ENCODE measurements at places on chromosomes 12 and 14.

DNA sequence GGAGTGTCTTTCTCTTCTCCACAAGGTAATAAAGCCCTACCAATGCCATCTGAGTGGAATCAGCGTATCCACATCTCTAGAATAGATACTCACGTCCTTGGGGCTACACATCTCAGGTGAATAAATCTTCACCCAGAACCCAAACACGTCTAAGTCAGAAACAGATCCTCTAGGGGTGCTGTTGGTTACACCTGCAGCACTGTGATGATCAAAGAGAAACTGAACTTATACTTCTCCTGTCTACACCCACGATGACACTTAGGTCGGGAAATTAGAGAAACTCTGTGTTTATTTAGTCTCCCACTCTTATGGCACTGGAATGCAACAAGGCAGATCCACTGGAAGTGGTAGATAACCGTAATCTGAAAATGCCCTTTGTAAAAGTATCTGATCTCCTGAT, 46.2 kb downstream of the WIF1 start:
- DNase-seq: no peak

GRCh38 chr14:104091927-104092771, 6.6 kb downstream of the ASPG start:
- no peak for DNase-seq

- DNase-seq: no peak
Measured at GRCh38 chr14:54589843-54590242, 22.9 kb downstream of the SAMD4A start.

DNA sequence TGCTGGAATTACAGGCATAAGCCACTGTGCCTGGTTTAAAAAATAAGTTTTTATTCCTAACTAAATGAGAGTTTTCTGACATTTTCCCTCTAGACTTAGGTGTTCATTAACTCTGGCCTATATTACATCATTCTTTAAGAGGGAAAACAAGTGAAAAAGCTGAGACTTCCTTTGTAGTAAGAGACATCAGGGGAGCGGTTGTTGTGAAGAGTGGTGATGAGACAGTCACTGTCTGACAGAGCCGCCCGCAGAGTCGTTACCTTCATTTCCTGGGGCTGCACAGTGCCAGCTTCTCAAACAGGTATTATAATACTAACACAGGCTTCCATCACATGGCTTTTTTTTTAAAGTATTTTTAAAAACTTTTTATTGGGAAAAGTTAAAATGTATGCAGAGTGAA, 19.7 kb upstream of the TDRD9 start:
- no peak for DNase-seq

DNA sequence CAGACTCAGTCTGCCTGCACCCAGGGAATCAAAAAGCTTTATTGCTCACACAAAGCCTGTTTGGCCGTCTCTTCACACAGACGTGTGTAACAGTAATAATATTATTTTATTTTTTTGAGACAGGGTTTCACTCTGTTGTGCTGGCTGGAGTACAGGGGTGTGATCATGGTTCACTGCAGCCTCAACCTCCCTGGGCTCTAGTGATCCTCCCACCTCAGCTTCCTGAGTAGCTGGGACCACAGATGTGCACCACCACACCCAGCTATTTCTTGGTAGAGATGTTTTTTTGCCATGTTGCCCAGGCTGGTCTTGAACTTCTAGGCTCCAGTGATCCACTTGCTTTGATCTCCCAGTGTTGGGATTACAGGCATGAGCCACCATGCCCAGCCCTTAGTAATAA, 88.4 kb upstream of the DCD start:
- DNase-seq: no peak

DNA sequence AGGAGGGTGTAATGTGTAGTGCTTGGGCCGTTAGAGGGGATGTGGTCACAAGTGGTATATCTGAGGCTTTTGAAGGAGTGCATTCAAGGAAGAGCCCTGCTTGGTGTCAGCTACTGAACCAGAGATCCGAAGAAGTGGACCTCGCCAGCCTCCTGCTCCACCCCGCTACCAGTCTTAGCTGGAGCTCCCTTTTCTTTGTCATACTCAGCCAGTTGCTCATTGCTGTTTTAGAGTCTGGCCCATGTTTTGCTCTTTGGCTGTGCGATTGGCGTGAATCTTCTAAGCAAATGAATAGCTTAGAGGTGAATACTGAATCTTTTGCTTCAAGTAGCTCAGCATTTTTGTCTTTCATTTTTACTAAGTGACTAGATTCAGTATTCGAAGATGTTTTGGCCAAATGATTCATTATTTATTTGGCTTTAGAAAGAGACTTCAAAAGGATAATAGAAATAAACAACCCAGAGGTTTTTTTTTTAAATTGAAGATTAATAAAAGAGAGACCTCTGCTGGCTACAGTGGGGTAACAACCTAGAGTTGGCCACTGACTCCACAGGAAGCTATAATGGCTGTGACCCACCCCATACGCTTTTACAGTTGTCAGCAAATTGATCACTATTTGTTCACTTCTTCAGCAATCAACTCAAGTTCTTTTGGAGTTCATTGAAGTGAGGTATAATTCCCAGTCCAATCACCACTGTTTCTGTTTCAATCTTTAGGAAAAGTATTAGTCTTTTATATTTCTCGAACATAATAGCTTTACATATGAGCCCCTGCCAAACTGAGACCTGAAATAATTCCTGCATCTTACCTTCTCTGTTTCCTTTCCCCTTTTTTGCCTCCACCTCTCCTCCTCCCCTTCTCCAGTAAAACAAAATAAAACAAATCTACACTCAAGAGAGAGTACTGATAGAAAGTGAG, 19.9 kb downstream of the CDKN1B start:
- peak; percentile 11 for DNase-seq

DNA sequence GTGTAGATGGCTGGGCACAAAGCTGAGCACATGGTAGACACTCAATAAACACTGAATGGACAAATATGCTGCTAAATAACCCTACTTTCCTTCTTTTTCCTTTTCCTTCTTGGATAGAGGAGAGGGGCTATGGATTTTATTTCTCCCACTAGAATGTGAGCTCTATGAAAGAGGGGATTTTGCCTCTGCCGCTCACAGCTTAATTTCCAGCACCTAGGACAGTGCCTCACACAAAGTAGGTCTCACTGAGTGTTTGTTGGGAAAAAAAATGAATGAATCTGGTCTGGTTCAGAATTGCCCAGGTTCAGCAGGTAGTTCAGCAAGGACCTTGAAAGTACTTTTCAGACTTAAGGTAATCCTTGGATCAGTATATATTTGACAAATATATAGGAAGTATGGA, 65.5 kb downstream of the WSCD2 start:
- DNase-seq: no peak

- no peak for DNase-seq
Measured at GRCh38 chr12:43976027-43976426, 140.1 kb downstream of the TMEM117 start.

GRCh38 chr12:91182636-91183455, at the start of gene DCN:
DCN (minus strand) TSS chr12:91182817; CDS start chr12:91178552, 4,265 bp downstream.
- no peak for DNase-seq

GRCh38 chr14:104870368-104871144, 5.5 kb downstream of the CEP170B start:
- DNase-seq: peak; percentile 86

GRCh38 chr12:62758216-62758615, 176.7 kb downstream of the PPM1H start:
- DNase-seq: no peak

DNA sequence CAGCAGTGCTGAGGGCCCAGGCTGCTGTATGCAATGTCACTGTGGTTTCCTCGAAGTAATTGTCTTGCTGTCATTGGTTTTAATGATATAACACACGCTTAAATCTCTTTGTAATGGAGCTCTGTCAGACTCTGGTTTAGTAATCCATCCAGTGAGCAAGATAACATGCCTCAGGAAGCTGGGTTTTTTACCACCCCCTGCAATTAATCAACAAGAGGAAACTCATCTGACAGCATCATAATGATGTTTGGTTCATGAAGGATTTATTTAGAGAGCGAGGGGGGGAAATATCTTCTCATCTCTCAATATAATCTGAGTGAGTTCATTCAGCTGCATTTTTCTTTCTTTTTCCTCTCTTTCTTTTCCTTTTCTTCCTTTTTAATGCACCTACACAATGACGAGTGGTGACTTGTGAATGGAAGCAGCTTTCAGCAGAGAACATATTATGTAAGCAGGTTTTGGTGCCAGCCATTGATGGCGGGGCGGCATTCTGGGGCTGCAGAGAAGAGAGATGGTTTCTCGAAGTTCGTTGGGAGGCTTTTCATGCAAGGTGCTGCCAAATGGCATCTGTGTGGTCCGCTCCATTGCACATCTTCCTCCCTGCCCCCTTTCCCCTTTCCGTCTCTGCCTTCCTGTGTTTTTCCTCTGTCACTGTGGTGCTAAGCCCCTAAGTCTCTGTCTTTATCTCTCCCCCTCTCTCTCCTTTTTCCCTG, 6.7 kb downstream of the RPH3A start:
- DNase-seq: no peak

- peak; percentile 11 for DNase-seq
Measured at GRCh38 chr14:97218691-97219430, 421.7 kb downstream of the VRK1 start.

- peak; percentile 32 for DNase-seq
Measured at GRCh38 chr12:14629832-14630710, 62.4 kb upstream of the PLBD1 start.

GRCh38 chr12:6383572-6384498, at the start of gene LTBR:
LTBR (plus strand) TSS chr12:6384162; CDS start chr12:6384359, 197 bp downstream.
- peak; percentile 88 for DNase-seq

GRCh38 chr12:63965936-63966605, 121.6 kb downstream of the SRGAP1 start:
- no peak for DNase-seq

- DNase-seq: no peak
Measured at GRCh38 chr12:112939761-112940381, 1.6 kb downstream of the OAS3 start.

DNA sequence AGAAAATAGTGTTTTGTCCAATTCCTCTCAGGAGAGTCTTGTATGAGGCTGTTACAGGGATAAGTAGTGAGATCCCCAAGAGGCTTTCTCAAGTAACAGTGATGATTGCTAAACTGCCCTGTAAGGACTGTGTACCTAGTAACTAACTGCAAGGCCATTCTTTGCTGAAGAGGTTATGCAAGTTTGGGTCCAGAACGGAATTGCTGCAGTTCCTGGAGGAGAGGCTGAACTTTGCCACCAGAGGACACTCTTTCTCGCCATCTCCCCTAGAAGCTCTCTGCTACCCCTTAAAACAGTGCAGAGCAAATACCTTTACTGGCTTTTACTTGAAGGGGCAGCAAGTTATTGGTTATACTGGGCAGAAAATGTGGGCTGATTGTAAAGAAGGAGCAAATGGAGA, 180.0 kb downstream of the RBM19 start:
- no peak for DNase-seq

GRCh38 chr12:2648406-2648805, 146.4 kb upstream of the FKBP4 start:
- no peak for DNase-seq

DNA sequence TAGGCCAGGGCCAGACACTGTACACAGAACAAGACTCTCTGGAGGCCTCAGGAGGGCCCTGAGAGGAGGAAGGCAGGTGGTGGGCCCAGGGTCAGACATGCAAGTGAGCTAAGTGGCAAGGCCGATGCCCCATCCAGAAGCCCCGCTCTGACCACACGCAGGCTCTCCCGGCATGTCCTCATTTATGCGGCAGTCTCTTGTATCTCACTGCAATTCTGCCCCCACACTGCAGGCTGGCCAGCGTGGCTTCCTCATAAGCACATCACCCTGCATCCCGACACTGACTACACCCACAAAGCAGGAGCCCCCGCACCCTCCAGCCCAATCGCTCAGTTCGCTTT, 17.5 kb downstream of the SSH1 start:
- no peak for DNase-seq

DNA sequence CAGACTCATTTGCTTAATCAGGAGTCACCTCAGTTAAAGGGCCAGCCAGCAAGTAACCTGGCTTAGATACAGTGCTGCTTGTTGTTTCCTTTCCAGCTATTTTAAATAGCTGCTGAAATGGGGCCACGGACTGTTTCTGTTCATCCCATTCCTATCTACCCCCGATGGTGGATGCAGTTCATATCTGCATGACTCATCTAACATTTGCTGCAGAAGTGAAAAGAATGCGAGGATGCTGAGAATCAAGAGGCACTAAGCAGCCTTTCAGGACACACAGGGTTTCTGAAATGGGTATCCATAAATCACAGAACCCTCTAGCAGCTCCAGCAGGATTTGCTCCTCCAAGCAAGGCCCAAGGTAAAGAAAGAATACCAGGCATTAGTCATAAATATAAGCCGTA, 60.2 kb upstream of the RTRAF start:
- no peak for DNase-seq

- DNase-seq: no peak
Measured at GRCh38 chr14:50600849-50601248, 40.9 kb downstream of the ATL1 start.

DNA sequence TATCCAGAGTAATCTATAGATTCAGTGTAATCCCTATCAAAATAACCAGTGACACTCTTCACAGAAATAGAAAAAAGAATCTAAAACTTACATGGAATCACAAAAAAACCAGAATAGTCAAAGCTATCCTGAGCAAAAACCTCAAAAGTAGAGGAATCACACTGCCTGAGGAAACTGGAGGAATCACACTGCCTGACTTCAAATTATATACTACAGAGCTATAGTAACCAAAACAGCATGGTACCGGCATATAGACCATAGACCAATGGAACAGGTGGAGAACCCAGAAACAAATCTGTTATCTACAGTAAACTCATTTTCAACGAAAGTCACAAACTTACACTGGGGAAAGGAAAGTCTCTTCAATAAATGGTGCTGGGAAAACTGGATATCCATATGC, 244.0 kb downstream of the FUT8 start:
- no peak for DNase-seq

- DNase-seq: no peak
Measured at GRCh38 chr14:22850944-22851764, 14.8 kb downstream of the MMP14 start.

- no peak for DNase-seq
Measured at GRCh38 chr12:15800278-15800677, 11.1 kb upstream of the EPS8 start.

- DNase-seq: no peak
Measured at GRCh38 chr14:55915456-55915855, 202.8 kb upstream of the PELI2 start.

DNA sequence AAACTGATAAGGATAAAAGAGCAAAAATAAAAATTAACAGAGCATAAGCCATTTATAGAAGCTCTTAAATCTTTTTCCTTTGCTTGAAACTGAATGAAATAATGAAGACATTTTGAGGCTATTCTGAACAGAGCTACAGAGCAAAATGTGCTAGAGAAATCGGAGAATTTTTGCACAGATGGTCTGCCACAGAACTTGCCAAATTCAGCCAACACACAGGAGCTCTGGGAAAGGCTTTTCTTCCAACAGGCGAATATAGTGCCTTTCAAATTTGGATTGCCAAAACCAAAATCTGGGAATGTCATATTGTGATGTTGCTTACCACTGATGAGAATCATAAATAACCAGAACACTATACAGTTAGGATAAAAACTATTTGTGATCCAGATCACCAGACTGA, 406.3 kb downstream of the RPL10L start:
- DNase-seq: no peak
